Vagina (tissue), 2 donors: ENCODE measurements at places on chromosomes 3 and 15. TPM values are rescaled to one million over a fixed set of nuclear protein-coding genes. Genes with fewer than 3 reads are reported as not detected.

DNA sequence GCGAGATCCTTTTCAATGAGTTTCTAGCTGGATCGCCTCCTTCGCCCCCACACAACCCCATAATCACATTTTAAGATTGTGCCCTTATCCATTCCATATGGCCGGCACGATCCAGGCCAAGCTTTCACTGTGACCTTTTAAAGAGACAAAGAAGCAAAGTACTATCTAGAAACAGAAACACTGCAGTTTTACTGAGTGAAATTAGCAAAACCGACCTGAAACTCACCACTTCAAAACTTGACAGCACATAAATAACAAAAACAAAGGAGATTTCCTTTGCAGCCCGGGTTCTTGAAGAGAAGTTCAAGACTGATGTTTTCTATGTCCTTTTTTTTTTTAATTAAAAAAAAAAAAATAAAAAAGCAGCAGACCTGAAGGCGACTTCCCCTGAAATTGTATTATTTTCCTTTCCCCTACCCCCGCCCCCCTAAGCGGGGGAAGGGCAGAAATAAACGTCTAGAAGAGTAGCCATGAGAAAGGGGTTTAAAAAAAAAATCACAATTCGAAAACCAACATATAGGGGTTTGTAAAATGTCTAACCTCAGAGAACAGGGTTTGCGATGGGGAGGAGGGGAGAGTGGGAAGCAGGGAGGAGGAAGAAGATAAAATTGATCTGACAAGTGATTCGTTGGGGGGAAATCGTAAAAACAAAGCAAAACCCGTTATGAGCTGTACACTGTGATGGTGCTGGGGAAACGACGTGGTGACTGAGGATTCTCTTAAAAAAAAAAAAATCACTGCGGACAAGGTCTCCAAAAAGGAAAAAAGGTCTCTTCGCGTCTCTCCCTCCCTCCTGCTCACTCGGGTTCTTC is 1.5 kb downstream of the SATB1 start:
- no peaks in the 10 kb centered on the region for H3K27me3 ChIP-seq
- H3K27ac ChIP-seq = peak overlapping the region; percentile 80
- H3K4me3 ChIP-seq = peak overlapping the region; percentile 78
- DNase-seq = no peak

- no peaks in the 10 kb centered on the region for H3K4me1 ChIP-seq
- H3K27me3 ChIP-seq = no peaks in the 10 kb centered on the region
- no peak for DNase-seq
- H3K27ac ChIP-seq = no peak overlapping the region
- no peaks in the 10 kb centered on the region for H3K36me3 ChIP-seq
These were observed 447.2 kb upstream of the CCDC54 start for GRCh38 chr3:106930086-106930485.

RAD18 gene
- 35.4 TPM for total RNA-seq

PTPN9 gene
- total RNA-seq = 18.2 TPM

ATP13A5 gene
- not detected for total RNA-seq

DAG1 gene
- 46.7 TPM for total RNA-seq

TRH gene
- total RNA-seq = 1.2 TPM

DNA sequence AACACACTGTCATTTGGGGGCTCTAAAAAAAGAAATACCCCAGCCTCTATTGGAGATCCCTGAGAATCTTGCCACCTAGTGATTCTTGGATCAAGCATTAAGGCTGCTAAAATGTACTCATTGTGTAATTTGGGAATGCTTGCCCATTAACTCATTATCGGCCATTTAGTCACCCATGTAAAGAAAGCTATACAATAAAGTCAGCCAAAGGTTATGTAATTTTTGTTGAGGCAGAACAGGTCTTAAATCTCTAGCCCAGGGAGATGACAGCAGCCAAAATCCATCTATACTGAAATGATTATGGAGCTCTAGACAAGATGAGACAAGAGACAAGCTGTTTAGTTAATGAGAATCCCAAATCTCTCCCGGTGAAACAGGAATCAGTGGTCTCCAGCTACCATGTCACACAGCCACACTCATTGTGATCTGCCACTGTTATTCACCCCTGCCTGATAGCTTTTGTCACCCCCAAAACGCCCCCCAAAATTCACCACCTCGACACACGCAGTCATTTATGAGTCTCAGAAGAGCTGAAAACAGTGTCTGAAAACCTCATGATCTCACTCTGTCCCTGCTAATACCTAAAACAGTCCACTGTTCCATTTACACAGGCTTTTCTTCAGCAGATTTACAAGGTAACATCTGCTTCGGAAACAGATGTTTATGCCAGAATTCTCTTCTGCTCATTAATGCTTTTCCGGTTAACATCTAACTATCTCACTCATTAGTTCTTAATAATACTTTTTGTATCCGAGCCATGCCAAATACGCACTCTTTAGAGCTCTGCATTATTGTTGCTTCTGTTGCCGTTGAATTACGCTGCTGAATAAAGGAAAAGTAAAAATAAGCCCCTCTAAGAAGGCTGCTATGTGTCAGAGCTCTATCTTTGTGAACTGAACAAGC is 138.5 kb downstream of the RORA start:
- no peak for DNase-seq
- H3K4me1 ChIP-seq = peaks cover 36% of the 10 kb centered on the region
- peak overlapping the region; percentile 18 for H3K4me3 ChIP-seq
- H3K27ac ChIP-seq = peak overlapping the region; percentile 45

DNA sequence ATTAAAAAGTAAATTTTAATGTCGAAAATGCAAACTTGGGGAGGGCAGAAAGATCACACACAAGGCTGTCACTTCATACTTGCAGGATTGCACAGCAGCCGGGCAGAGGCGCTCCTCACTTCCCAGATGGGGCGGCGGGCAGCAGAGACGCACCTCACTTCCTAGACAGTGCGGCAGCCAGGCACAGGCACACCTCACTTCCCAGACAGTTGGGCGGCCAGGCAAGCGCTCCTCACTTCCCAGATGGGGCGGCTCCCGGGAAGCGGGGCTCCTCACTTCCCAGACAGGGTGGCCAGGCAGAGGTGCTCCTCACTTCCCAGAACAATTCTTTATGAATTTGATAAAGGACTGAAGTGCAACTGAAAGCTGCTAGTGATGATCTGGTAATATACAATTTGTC is 21.2 kb downstream of the RLBP1 start:
- no peak overlapping the region for H3K4me3 ChIP-seq
- no peak for DNase-seq
- H3K27ac ChIP-seq = no peak overlapping the region
- peaks cover 23% of the 10 kb centered on the region for H3K4me1 ChIP-seq

DNA sequence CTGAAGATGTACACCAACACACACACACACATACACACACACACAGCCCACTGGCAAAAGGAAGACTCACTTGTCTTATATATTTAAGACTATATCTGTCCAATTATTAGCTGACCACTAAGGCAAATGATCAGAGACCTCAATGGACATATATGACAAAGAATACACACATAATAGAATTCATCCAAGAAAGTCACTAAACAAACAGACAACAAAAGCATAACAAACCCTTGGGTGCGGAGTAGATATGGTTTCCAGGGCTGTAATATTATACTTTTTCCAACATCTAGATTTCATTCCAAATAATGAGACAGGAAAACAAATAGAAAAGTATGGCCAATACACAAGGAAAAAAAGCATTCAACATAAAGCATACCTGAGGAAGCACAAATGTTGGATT is 72.3 kb upstream of the PRICKLE2 start:
- H3K4me3 ChIP-seq = no peak overlapping the region
- no peak overlapping the region for H3K27ac ChIP-seq
- DNase-seq = no peak
- H3K36me3 ChIP-seq = no peaks in the 10 kb centered on the region
- H3K4me1 ChIP-seq = peaks cover 14% of the 10 kb centered on the region
- H3K27me3 ChIP-seq = no peaks in the 10 kb centered on the region

DNA sequence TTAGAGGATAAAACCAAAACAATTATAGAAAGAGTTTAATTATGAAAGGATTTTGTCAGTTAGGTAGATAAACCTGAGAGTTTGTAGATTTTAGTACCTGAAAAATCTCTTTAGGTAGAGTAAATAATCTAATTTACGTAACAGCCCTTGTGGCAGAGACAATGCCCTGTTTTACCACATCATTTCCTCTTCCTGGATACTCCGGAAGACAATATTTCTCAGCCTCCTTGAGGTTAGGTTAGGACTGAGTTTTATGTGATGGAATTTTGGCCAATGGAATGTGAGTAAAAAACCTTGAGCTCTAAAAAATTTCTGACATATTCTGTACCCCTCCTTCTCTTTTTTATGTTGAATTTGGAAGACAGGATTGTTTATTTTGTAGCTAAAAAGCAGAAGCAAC is 50.7 kb upstream of the TPRG1 start:
- H3K36me3 ChIP-seq = no peaks in the 10 kb centered on the region
- peaks cover 61% of the 10 kb centered on the region for H3K4me1 ChIP-seq
- DNase-seq = no peak
- no peak overlapping the region for H3K4me3 ChIP-seq
- H3K27ac ChIP-seq = peak overlapping the region; percentile 78
- no peaks in the 10 kb centered on the region for H3K27me3 ChIP-seq

DNA sequence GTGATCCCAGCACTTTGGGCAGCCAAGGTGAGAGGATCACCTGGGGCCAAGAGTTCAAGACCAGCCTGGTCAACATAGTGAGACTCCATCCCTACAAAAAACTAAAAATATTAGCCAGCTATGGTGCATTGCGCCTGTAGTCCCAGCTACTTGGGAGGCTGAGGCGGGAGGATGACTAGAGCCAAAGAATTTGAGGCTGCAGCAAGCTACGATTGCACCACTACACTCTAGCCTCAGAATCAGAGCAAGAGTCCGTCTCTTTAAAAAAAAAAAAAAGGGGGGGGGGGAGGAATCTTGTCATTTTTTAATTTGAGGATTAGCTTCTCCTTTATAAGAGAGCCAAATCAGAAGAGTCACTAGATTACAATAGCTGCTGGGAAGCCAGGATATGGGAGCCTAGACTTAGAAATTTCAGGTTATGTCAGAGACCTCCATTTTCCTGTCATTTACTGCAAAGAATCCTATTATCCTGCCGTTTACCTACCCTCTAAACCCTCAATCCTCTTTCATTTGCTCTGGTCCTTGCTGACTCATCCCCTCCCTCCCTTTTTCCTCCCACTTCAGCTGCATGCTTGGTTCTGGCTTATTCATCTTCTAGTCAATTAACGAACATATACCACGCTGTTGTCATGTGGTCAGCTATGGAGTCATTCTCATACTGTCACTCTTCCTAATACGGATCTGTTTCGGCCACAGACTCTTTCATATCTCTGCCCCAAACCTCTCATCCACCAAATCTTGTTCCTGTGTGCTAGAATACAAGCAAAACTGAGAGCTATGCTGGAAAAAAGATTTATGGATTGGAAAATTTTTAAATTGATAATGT is 83.8 kb upstream of the PPIB start:
- no peaks in the 10 kb centered on the region for H3K36me3 ChIP-seq
- no peak overlapping the region for H3K4me3 ChIP-seq
- H3K27ac ChIP-seq = peak overlapping the region; percentile 63
- no peaks in the 10 kb centered on the region for H3K27me3 ChIP-seq

GRCh38 chr3:79255702-79256101 is 512.1 kb downstream of the ROBO1 start:
- no peaks in the 10 kb centered on the region for H3K4me1 ChIP-seq
- no peak for DNase-seq
- H3K4me3 ChIP-seq = no peak overlapping the region
- H3K36me3 ChIP-seq = no peaks in the 10 kb centered on the region
- H3K27me3 ChIP-seq = no peaks in the 10 kb centered on the region

DNA sequence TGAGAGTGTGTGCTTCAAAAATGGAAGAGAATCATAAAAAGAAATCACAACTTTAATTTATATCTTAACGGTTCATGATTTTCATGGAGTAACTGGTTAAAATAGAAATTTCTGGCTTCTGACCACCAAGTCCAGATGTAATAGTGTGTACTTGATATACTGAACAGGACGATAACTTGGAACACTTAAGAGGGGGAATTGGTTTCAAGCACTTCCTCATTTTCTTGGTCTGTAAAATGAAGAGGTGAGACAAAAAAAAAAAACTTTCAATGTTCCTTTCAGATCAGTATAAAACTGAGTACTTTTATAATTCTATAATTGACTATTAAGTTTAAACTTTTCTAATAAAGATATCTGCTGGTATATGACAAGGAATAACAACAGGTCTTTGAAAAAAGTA is 64.0 kb upstream of the TRA2B start:
- H3K36me3 ChIP-seq = no peaks in the 10 kb centered on the region
- H3K27me3 ChIP-seq = no peaks in the 10 kb centered on the region
- H3K4me3 ChIP-seq = no peak overlapping the region

OXSM gene
- 5.9 TPM for total RNA-seq

DNA sequence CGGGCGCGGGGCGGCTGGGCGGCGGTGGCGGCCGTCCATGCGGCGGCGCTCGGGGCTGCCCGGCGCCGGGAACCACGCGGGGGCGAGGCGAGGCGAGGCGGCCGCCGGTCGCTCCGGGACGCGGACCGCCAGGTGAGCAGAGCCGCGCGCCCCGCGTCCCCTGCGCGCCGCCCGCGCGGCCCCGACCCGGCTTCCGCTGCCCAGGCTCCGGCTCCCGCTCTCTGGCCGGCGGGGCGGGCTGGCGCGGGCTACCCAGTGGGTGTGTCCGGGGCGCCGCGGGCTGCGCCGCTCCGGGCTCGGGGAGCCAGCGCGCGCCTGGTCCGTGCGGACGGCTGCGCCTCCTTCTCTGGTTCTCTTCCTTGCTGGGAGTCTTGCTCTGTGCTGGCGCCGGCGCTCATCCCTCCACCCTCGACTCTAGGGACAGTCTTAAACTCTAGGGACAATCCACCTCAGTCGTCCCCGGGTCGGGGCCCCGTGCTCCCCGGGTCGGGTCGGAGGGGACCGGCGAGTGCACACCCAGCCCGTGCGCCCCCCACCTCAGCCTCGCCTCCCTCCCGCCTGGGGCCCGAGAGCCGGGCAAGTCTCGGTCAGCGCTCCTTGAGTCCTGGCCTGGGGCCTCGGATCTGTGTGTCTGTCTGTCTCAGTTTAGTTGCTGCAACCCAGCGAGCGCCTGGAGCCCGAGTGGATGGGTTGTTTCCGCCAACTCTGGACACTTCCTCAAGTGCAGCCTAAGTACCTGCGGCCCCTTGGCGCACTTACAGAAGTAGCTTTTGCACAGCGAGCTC is 488 bp downstream of the THSD4 start:
- H3K27ac ChIP-seq = peak overlapping the region; percentile 79
- no peak for DNase-seq
- no peaks in the 10 kb centered on the region for H3K36me3 ChIP-seq
- H3K4me1 ChIP-seq = peaks cover 33% of the 10 kb centered on the region
- H3K4me3 ChIP-seq = peak overlapping the region; percentile 76

ZNF860 gene
- total RNA-seq = 2.0 TPM

GRCh38 chr3:122929188-122930062 is 98.1 kb downstream of the SEMA5B start:
- no peak for DNase-seq
- H3K27me3 ChIP-seq = no peaks in the 10 kb centered on the region
- H3K36me3 ChIP-seq = no peaks in the 10 kb centered on the region
- no peak overlapping the region for H3K27ac ChIP-seq

- no peaks in the 10 kb centered on the region for H3K36me3 ChIP-seq
- no peak overlapping the region for H3K27ac ChIP-seq
- H3K4me1 ChIP-seq = no peaks in the 10 kb centered on the region
- DNase-seq = no peak
- H3K4me3 ChIP-seq = no peak overlapping the region
These were observed 465.3 kb upstream of the CBLB start for GRCh38 chr3:106333911-106334618.

XCR1 gene
- not detected for total RNA-seq

- no peaks in the 10 kb centered on the region for H3K4me1 ChIP-seq
- DNase-seq = no peak
- H3K27ac ChIP-seq = no peak overlapping the region
- no peaks in the 10 kb centered on the region for H3K27me3 ChIP-seq
These were observed 50.0 kb downstream of the DRD3 start for GRCh38 chr3:114128826-114129225.
